Tibial nerve (tissue), 4 donors: ENCODE measurements at places on chromosomes 7 and 10. TPM values are rescaled to one million over a fixed set of nuclear protein-coding genes. Genes with fewer than 3 reads are reported as not detected.

GRCh38 chr10:95784279-95784913 is 28.4 kb downstream of the ENTPD1 start:
- peaks cover 16% of the 10 kb centered on the region for H3K4me1 ChIP-seq
- no peak overlapping the region for H3K4me3 ChIP-seq
- H3K27ac ChIP-seq = peak overlapping the region; percentile 50
- no peak for DNase-seq
- no peaks in the 10 kb centered on the region for H3K36me3 ChIP-seq

- no peak for DNase-seq
- peaks cover 60% of the 10 kb centered on the region for H3K36me3 ChIP-seq
- peaks cover 5% of the 10 kb centered on the region for H3K4me1 ChIP-seq
- H3K27ac ChIP-seq = no peak overlapping the region
Observed at GRCh38 chr10:75021379-75022249, 89.8 kb upstream of the SAMD8 start.

DNA sequence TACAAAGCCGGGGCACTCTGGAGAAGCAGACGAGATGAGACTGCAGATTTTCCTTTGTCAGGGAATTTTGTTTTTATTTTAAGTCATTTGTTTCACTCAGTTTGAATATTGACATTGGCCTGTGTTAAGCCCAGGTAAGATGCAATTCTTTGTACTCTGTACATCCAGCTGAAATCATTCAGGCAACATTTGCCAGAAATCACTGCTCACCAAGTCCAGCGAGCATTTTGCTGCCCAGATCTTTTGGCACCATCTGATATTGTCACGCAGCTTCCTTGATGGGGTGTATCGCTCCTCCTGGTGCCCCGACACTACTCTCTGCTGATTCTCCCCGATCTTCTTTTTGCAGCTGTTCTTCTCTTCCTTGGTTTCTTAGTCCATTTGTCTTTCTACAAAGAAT is 261.7 kb downstream of the GALNT17 start:
- no peak overlapping the region for H3K27ac ChIP-seq
- H3K4me1 ChIP-seq = no peaks in the 10 kb centered on the region
- no peaks in the 10 kb centered on the region for H3K27me3 ChIP-seq
- no peak overlapping the region for H3K4me3 ChIP-seq

ASIC3 gene
- total RNA-seq = 6.0 TPM

DNA sequence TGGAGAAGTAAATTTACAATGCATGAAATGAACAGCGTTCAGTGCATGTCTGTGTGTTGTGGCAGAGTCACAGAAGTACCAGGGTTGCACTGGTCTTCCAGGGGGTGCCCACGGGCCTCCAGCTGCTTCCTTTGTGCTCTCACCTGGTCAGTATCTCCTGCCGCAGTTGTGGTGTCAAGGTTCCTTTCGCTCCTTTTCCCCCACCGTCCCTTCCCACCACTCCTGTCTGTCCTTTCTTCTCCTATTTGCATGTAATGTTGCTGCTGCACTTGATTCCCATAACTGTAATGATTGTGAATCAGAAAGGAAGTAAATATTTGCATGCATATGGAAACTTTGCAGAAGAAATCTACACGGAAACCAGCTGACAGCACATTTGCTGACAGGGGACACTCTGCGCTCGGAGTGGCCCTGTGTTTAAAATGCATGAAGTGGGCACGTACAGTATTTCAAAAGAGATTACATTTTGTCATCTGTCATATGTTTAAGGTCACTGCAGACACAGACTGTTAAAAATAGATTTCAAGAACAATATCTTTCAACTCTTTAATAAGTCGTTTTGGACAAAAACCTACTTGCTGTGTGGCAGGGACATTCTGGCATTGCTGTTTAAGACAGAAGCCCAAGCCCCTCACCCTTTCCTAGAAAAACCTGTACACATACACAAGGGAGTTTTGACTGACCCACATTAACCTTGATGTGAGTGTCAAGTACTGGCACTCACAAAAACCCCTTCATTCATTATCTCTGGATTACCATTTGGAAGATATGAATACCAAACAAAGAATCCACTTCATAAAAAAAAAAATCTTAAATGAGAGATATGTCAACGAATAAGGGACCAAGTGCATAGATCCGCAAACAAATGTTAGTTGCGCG is 336.7 kb upstream of the KLF6 start:
- no peaks in the 10 kb centered on the region for H3K27me3 ChIP-seq
- no peak overlapping the region for H3K27ac ChIP-seq
- no peaks in the 10 kb centered on the region for H3K4me1 ChIP-seq
- no peaks in the 10 kb centered on the region for H3K36me3 ChIP-seq

- no peak overlapping the region for H3K27ac ChIP-seq
- H3K4me1 ChIP-seq = peaks cover 5% of the 10 kb centered on the region
- no peaks in the 10 kb centered on the region for H3K36me3 ChIP-seq
- no peak for DNase-seq
- H3K27me3 ChIP-seq = no peaks in the 10 kb centered on the region
Observed at GRCh38 chr10:112819231-112819630, 130.8 kb upstream of the TCF7L2 start.

- DNase-seq = no peak
- H3K27me3 ChIP-seq = peaks cover 11% of the 10 kb centered on the region
- H3K27ac ChIP-seq = no peak overlapping the region
- no peaks in the 10 kb centered on the region for H3K4me1 ChIP-seq
- H3K4me3 ChIP-seq = no peak overlapping the region
Observed at GRCh38 chr10:107168738-107169137, 4.2 kb upstream of the SORCS1 start.

TFPI2 gene
- total RNA-seq = 1.8 TPM

DNA sequence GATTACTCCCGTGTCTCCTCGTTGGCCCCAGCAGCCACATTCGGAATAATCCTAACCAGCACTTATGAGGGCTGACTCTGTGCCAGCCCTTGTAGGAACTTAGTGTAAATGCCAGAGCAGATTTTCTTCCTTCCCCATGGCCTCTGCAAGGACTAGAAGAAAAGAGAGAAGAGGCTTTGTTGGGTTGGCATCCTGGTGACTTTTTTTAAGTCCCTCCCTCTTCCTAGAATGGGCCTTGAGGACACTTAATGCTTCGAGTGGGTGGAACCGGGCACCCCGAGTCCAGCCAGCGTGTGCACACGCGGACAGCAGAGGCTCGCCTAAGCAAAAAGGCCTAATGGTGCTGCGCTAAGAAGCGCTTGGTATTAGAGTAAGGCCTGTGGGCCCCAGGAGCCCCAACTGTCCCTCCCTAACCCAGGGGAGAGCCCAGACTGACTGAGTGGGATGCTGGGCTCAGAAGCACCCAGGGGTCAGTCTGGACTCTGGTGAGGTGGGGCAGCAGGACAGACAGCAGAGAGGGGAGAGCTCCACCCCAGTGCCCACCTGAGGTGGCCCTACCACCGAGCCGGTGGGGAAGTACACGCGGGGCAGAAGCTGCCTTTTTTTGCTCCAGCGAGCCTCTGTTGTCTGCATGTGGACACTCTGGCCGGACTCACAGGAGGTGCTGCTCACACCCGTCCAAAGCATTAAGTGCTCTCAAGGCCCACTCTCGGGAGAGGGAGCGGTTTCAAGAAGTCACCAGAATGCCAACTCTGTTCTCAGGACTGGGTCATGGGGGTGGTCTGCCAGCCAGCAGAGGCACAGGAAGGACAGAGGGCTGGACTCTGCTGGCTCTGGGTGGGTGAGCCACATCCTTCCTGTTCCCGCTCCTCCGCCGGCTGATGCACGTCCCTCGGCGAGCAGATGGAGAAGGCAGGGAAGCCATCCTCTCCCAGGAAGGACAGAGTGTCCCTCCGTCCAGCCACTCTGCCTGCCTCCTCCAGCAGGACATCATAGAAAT is 12.5 kb downstream of the ITPRIP start:
- no peak for DNase-seq
- no peaks in the 10 kb centered on the region for H3K27me3 ChIP-seq
- peaks cover 100% of the 10 kb centered on the region for H3K4me1 ChIP-seq
- peak overlapping the region; percentile 77 for H3K27ac ChIP-seq
- H3K4me3 ChIP-seq = no peak overlapping the region

- no peaks in the 10 kb centered on the region for H3K27me3 ChIP-seq
- H3K27ac ChIP-seq = no peak overlapping the region
- H3K36me3 ChIP-seq = no peaks in the 10 kb centered on the region
- H3K4me1 ChIP-seq = no peaks in the 10 kb centered on the region
- no peak for DNase-seq
Observed at GRCh38 chr10:60986791-60987190, 42.8 kb upstream of the RHOBTB1 start.

NUTM2B gene
- 1.4 TPM for total RNA-seq

MYO3A gene
- total RNA-seq = not detected

- H3K4me1 ChIP-seq = no peaks in the 10 kb centered on the region
- H3K27me3 ChIP-seq = peaks cover 64% of the 10 kb centered on the region
- H3K27ac ChIP-seq = no peak overlapping the region
Observed at GRCh38 chr7:157682946-157683746, 346.3 kb downstream of the DNAJB6 start.

STEAP1B gene
- total RNA-seq = 4.2 TPM

GRCh38 chr10:22589851-22590514 is 124.4 kb downstream of the PIP4K2A start:
- no peaks in the 10 kb centered on the region for H3K27me3 ChIP-seq
- no peak for DNase-seq
- no peak overlapping the region for H3K27ac ChIP-seq
- H3K36me3 ChIP-seq = peaks cover 6% of the 10 kb centered on the region
- H3K4me1 ChIP-seq = no peaks in the 10 kb centered on the region
- H3K4me3 ChIP-seq = no peak overlapping the region

GRCh38 chr10:34403512-34403911 is 411.6 kb downstream of the PARD3 start:
- DNase-seq = no peak
- peaks cover 13% of the 10 kb centered on the region for H3K4me1 ChIP-seq
- H3K27ac ChIP-seq = no peak overlapping the region
- H3K36me3 ChIP-seq = no peaks in the 10 kb centered on the region
- no peak overlapping the region for H3K4me3 ChIP-seq
